Hippocampal formation (tissue), 2 donors: ENCODE measurements at places on chromosomes 3 and 15.
A peak's percentile ranks its signal among the peaks of the same experiment; 100 is the strongest.

DNA sequence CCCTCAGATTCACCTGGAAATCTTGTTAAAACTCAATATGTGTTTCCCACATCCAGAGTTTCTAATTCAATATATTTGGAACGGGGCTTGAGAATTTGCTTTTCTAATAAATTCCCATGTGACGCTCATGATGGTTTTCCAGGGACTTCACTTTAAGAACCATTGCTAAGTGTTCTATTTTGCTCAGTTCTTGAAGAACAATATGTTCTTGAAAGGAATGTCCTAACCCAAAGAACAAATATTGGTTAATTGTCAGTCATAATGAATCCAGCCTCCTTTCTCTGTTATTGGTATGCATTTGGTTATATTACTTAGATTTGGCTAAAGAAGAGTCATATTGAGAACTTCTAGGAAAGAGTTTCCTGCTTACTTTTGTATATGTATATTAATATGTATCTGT is 4.4 kb upstream of the PLSCR2 start:
- no peak for DNase-seq

DNA sequence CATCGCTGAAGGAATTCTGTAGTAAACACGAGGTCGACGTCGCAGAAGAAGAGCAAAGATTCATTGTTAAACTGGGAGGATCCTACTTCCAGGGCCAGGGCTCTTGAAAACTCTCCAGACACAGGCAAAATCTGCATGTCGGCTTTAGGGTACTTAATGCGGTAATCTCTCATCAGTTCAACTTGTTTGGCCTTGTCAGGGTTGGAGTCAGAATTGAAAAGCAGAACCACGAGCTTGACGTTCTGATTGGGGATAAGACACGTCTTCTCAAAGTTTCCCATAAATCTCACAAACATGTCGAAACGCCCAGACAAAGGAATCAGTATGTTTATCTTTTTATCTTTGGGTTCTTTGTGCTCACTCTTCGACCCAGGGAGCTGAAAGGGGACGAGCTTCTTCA is 74.0 kb downstream of the CHSY1 start:
- no peak for DNase-seq

DNA sequence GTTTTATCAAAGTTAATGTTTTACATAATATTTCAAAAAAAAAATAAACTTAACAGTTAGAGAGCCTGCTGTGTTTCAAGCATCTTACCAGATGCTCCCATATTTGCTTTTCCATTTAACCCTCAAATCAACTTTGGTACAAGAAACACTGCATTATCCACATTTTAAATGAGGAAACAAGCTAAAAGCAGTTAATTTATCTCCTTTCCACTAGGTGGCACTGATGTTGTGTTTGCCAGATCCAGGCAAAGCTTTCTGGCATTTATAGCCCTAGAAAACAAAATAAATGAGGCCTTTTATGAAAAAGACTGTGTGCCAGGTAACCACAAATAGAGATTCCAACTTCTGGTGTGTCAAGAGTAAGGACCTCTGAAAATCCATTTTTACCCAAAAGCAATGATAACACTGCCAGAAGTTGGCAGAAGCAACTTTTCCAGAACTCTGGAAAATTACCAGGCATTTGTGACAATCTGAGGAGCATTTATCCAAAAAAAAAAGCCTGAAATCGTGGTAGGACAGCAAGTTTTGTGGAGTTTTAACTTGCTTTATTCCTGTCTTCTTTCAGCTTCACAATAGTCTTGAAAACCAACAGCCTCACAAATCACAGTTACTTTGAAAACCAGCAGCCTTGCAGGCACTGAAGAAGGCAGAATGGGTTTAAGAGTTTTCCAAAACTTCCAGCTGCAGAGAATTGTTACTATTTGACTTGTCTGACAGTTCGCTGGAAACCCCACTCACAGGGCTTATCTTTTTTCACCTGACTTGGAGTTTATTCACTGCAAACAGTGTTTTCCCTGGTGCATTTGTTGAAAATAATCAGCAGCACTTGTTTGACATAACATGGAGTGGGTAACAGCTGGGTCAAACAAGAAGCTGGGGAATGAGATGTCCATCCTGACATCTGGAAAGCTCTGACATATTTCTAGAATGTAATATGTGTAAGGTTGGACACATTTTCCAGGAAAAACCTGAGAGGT is 9.2 kb downstream of the FAM162A start:
- DNase-seq: peak; percentile 54

- no peak for DNase-seq
Measured at GRCh38 chr3:4655145-4656045, 162.2 kb downstream of the ITPR1 start.

- DNase-seq: no peak
Measured at GRCh38 chr15:89673165-89673512, 6.0 kb downstream of the PLIN1 start.

DNA sequence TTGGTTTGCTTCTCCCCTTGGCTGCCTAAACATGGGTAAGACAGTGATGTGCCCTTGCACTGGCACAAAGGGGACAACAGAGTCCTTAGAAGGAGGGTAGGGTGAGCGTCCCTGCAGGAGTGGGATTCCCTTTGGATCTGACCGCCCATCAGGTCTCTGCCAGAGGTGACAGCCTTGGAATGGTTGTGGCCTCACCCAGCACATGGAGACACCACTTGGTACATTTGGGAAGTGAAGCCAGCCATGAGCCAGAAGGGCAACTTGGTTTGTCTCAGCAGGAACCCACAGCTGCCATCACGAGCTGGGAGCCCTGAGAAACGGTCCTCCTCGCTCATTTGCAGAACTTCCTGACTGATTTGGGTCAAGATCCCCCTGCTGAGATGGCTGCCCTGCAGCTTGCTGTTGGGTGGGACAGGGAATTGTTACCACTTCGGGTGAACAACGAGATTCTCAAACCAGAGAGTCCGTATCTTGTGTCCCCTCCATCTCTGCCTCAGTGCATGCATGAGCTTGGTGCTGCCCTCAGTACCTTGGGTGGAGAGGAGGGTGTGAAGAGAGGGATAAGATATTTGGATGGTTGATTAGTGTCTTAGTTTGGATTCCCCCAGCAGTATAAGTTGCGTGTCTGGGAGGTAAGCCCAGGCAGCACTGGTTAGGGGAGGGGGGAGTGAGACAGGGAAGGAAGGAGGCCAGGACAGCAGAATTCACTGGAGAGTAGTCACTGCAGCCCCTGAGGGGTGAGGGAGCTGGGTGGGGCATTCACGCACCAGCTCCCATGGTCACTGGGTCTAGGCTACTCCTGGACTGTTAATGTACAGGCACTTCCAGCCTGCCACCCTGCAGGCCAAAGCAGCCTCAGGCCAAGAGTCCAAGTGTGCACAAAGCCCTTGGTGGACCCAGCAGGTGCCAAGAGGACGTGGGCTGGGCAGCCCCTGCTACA is 168.8 kb upstream of the TOPAZ1 start:
- no peak for DNase-seq

GRCh38 chr3:65521032-65521431 is 517.7 kb downstream of the MAGI1 start:
- DNase-seq: no peak

- no peak for DNase-seq
Measured at GRCh38 chr3:55893045-55893664, 406.0 kb upstream of the WNT5A start.

- no peak for DNase-seq
Measured at GRCh38 chr3:67083277-67083676, 85.2 kb downstream of the KBTBD8 start.

DNA sequence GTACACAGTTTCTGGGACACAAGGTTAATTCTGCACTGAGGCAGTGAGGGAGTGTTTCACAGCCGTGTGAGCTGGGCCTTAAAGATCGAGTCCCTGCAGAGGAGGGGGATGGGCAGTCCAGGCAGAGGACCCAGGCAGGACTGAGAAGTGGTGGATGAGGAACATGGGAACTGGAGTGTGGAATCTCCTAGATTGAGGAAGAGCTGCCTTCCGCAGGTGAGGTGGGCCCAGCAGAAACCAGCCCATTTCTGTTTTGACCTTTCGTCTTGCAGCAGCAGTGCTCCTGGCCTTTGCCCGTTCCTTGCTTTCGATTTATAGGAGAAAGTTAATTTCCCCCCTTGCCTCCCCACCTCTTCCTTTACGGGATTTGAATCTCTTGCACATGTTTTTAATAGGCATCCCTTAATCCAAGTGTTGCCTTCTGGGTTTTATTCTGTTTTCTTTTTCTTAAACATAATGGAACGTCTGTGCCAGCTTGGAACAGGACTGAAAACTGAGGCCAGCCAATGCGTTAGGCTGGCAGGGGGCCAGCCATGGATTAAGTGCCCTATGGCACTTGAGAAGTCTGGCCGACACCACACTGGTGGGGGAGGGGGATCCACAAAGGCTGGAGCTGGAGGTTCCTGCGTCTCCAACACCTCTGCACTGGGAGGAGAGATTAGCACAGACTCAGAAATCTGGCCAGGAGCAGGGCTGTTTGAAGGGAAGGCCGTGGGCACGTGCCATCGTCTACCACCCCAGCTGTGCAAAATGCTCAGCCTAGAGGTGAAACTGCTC is 78.1 kb downstream of the AAGAB start:
- no peak for DNase-seq

DNA sequence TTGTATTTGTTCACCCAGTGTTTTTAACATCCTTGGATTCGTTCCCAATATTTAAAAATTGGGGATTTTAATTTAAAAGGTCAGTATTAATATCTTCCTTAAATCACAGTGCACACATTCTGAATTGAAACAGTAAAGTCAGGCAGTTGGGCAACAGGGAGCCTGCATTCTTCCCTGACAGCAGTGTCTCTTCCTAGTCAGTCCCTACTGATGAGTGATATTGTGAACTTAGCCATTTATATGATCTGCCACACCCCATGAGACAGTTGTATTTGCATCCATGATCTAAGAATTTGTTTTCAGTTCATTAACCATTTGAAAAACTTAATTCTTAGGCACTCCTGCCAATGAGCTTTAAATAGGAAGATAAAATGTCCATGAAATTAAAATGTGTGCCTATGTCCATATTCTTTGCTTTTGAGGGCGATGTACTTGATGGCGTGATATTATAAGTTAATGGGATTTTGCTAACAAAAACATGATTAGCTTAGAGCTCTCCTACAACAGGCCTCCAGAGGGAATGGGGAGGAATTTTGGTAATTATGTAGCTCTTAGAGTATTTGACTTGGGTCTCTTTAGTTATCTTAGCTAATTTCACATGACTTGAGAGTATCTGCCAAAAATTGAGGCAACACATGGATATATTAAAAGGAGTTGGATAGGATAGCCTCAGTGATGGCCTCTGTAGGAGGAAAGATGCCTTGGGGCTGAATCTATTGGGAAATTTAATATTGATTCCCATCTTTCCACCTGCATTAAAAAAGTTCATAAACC is 219.3 kb downstream of the PTPRG start:
- no peak for DNase-seq

DNA sequence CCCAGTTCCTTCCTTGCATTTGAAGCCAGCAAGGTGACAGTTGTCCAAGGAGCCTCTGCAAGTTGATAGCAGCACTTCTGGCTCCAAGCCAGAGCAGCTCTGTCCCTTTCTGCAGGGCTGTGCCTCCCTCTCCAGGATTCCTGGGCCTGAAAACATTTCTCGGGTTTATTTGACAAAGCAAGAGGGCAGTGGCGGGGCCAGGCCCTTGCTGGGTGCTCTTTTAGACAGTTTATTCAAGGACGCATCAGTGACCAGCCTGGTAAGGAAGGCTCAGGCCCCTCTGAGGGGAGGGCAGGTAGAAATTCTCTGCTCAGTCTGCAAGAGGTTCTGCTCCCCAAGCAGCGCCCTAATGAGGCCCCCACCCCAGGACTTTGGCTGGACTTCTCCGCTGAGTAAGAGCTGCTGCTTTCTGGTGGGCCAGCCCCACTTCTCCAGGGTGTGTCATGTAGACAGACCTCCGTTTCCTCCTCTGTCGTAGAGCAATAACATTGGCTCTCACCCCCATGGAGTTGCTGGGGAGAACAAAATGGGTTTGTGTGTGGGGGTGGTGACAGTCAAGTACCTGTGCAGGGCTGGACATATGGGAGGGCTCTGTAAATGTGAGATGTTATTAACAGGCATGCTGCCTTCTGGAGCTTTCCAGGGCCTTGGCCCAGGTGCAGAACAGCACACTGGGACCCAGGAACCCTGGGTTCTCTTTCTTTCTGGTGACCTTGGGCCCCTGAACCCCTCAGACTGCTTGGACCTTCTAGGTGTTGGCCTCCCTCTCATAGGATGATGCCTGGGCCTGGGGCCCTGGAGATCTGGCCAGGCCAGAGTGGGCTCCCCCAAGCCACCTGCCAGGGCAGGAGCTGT is 146.2 kb upstream of the TLE3 start:
- no peak for DNase-seq

DNA sequence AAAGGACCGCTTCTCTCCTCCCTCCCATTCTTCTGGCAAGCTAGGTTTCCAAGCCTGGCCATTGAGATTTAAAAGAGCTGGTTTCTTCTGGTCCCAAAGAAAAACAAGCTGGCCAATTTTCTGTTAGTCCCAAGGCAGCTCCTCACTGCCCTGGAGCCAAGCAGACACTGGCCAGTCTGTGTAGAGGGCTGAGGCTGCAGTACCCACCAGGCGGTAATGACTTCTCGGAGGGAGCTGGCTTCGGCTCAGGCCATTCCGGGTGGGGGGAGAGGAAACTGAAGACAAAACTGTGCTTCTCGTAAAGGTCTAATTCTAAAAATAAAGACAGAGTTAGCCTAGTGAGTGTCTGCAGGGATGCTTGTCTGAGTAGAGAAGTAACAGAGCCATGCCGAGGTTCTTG is 78.5 kb upstream of the SMAD3 start:
- DNase-seq: peak; percentile 33

DNA sequence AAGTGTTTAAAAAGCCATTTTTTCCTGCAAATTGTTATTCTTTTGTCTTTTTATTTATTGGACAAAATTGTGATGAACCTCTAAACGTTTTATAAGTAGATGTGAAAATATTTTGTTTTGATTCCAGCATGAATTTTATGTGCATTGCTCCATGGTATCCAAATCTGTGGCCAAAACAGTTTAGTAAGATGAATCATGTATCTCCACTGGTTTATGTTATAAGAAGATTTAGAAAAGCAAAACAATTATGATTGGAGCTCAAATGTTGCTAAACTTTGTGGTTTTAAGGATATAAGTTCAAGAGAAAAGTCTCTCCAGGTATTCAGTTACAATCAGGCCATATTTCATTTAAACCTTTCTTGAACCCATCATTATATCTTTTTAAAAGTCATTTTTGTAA is 80.9 kb downstream of the NECTIN3 start:
- DNase-seq: no peak

DNA sequence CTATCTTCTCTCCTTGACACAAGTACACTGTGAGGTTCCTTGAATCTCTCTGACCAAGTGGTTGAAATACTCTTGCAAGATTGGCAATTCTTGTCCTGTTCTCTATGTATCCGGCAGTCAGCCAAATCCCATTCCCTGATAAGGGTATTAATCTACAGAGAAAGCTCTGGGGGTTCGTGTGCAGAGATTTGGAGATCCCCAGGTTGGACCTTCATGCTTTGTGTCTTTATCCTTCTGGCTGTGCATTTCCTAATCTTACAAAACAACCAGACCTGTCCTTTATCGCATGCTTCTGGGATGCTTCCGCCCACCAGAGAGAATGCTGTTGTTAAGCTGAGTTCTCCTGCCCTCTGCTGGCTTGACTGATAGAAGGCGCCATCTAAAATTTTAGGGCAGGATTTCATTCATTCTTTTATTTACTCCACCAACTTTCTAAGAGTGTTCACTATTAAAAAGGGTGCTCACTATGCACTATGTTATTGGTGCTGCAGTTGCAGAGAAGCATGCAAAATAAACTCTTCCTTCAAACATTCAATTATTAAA is 8.6 kb upstream of the SST start:
- peak; percentile 13 for DNase-seq
